Mammary microvascular endothelial cell (primary cell): ENCODE measurements at places on chromosomes 16 and 17. TPM values are rescaled to one million over a fixed set of nuclear protein-coding genes. Genes with fewer than 3 reads are reported as not detected.

GAS2L2 gene
- total RNA-seq: not detected in 2 replicates

CSH1 gene
- not detected in 2 replicates for total RNA-seq

PRSS27 gene
- total RNA-seq: under 0.01 TPM in 1 of 2 replicates, not detected in the other

NPIPA5 gene
- 3.1 and 5.1 TPM in 2 replicates for total RNA-seq

OR4D1 gene
- total RNA-seq: not detected in 2 replicates

SULT1A3 gene
- 9.0 and 26.8 TPM in 2 replicates for total RNA-seq

SSTR5 gene
- not detected in 2 replicates for total RNA-seq

ENPP7 gene
- not detected in 2 replicates for total RNA-seq

ZKSCAN2 gene
- total RNA-seq: 2.2 and 2.4 TPM in 2 replicates

THUMPD1 gene
- total RNA-seq: 34.0 and 36.2 TPM in 2 replicates

KRT28 gene
- total RNA-seq: not detected in 2 replicates

BEAN1 gene
- total RNA-seq: not detected in 2 replicates

HS3ST3A1 gene
- 0.07 TPM in 1 of 2 replicates, not detected in the other for total RNA-seq

ANKRD40CL gene
- total RNA-seq: not detected in 2 replicates

TERB1 gene
- total RNA-seq: not detected in 2 replicates

MT1H gene
- total RNA-seq: not detected in 2 replicates
